ENCODE measurements at places on chromosomes 3 and 15.

DNA sequence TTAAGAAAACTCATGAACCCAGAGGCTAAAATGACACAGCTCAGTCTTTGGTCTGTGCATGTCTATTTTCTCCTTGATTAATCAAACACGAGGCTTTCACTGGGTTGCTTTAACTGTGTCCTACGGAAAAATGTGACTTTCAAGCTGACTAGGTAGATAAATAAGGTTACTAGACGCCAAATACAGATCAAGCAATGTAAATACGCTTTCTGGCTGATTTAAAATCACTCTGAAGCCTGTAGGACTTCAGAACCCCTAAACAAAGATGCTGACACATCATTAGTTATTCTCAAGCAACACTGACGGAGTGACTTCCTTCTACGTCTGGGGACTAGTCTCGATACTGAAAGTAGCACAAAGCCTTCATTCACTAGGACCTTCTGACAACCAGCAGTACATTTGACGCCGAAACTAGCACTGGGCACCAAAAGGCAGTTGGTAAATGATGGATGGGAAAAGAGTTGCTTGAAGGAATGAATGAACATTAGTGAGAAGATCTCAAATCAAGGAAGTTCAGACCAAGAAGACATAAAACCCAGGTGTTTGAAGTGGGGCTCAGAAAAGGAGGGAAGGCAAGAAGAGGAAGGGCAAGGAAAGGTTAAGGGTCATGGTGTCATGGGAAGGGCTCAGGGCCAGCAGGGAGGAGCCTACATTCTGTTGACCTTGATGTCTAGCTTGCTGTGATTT is 67.1 kb upstream of the CDV3 start:
- no peak for DNase-seq

- no peak for DNase-seq
These were observed 102.8 kb downstream of the KCNH8 start for GRCh38 chr3:19250959-19251610.

DNA sequence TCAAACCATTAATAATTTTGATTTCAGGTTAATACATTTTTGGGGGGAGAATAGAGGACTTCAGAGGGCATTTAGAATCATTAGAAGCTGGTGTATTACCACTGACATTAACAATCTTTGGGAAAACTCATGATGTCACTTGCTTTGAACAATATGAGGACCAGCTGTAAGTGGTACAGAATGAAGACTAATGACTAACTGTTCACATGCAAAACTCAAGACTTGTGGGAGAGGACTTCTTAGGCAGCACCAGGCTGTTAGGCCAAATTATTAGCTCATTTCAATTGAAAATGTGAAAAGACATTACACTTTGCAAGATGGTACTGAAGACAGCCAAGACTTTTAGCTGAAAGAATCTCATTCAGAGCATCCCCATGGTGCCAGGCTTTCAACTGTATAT is 426.2 kb upstream of the ADAMTS9 start:
- DNase-seq: no peak

DNA sequence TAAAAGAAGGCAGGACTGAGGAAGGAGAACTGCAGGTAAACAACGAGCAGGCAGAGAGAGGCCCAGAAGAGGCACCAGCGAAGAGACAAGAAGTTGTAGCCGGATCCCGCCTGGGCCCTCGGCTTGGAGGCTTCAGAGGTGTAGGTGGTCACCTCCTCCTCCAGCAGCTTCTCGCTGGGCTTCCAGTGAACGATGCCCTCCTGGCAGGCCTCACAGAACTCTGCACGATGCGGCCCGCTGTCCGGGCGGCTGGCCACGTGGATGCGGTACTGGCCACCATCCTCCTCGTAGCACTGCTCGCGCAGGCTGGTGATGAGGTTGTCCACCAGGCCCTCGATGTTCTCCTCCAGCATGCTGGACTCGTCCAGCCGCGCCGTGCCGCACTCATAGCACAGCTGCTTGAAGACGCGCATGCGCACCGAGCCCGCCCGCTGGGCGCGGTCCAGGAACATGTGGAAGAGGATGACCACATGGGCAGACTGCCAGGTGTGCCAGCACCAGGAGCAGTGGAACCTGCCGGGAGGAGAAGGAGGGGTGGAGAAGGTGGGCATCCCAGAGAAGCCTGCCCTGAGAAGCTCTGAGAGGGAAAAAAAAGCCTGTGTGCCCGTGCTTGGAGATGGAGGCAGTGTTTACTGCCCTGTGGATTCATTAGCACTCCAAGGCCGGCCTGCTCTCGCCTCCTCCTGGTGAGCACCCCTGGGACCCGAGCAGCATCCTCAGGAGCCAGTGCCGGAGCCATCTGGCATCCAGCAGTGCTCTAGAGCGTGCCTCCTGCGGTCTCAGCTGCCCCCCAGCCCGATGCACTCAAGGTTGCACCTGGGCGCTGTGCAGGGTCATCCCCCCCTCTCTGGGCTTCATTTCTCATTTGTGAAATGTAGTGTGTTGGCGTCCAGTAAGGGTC is 3.6 kb downstream of the RTP2 start:
- no peak for DNase-seq

- DNase-seq: no peak
These were observed 19.8 kb downstream of the SCAP start for GRCh38 chr3:47455806-47456452.

- DNase-seq: no peak
These were observed 17.8 kb downstream of the MAP2K1 start for GRCh38 chr15:66404532-66404931.

- DNase-seq: no peak
These were observed 2.8 kb upstream of the FILIP1L start for GRCh38 chr3:100117093-100117492.

DNA sequence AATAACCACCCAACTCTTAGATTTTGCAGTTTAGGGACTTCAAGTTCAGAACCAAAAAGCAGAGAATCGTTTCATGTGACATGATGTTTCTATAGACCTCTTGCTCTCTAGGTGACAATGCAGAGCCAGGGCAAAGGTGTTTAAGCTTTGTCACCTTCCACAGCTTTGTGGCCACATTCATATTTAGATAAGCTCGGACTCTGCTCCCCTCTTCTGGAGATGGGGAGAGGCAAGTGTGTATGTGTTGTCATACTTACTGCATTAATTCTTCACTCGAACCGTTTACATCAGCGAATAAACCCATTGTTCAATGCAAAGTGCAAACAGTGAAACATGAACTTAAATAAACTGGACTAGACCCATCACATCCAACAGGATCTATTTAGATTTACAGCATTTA is 33.2 kb downstream of the ST3GAL6 start:
- DNase-seq: no peak

GRCh38 chr3:150225986-150226385 is 182.1 kb upstream of the TSC22D2 start:
- DNase-seq: no peak

DNA sequence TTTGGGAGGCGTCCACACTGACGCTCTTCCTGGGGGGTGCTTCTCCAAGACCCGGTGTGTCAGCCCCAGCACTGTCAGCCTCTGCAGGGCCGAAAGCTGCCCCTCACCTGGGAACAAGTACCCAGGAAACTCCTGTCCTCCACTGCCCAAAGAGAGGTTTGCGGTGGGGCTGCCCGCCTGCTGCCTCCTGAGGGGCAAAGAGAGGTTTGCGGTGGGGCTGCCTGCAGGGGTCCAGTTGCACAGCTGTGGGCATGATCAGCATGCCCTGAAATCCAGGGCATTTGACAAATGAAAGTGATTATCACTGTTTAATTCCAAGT is 15.1 kb upstream of the SNRPA1 start:
- DNase-seq: no peak

DNA sequence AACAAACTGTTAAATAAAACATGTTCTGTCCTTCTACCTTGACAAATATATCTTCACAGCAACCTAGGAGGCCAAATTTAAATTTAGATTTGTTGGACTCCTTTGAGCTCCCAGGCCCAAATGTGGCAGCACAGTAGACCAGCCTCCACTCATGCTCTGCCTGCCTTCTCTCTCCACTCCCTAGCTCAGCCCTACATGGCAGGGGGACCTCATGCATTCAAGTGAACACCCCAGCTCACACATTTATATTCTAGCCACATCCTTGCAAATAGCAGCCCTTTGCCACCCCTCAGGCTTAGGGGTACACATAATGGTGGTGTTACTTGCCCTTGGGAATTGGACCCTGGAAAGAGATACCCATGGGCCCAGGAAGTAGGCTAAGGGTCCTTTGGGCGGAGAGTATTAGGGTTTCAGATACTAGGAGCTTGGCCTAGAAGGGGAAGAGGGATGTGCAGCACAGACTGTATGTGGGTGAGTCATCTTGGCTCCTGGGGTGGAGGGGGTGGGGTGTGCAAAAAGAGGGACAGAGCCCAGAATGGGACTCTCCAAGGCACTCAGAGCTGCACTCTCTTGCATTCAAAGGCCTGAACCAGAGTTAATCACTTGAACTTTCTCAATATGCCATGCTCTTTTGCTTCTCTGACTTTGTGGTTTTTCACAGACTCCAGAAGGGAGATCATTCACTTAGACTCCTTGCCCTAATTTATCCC is 268.4 kb upstream of the ROPN1 start:
- no peak for DNase-seq

DNA sequence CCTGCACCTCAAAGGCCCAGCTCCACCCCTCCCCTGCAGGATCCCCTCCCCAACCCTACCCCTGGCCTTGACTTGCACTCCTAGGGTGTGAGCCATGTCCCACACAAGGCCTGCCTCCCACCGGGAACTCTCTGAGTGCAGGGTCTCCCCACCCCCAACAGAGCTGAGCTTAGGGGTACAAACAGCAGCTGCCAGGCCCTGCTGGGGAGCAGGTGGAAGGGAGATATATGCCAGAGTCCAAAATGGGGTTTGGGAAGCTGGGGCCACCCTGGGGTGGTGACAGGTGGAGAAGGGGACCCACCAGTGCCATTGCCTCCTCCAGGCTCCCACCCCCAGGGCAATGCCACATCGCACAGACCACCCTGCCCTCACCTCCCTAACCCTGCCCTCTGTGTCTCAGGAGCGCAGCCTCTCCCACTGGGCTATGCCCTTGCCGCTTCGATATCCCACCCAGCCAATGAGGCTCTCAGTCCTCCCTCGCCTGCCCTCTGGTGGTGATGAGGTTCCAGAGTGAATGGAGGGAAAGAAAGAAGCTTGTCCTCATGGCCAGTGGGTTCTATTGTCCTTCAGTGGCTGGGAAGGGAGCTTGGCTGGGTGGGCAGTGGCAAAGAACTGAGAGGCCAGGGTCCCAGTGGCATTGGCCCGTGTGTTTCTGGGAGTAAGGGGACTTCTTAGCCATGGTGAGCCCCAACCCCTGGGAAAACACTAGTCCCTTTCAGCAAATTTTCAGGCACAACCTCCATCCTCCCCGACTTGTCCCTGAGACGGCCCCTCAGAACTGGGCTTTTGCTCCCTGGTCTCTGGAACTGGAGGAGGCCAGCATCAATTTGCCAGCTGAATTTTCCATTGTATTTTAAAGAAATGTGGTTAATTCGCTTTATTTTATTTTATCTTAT is 46.8 kb downstream of the CYP11A1 start:
- DNase-seq: no peak

- DNase-seq: no peak
These were observed 61.3 kb downstream of the BDH1 start for GRCh38 chr3:197494366-197495058.

- DNase-seq: no peak
These were observed 99.0 kb downstream of the ANO10 start for GRCh38 chr3:43522727-43523362.

- peak; percentile 80 for DNase-seq
These were observed 611 bp upstream of the LINGO1 start for GRCh38 chr15:77633134-77633912.

GRCh38 chr3:104810896-104811295 is 555.8 kb upstream of the ALCAM start:
- DNase-seq: no peak

- DNase-seq: no peak
These were observed 33.1 kb upstream of the CCDC50 start for GRCh38 chr3:191296041-191296541.

GRCh38 chr15:100191161-100191560 is 150.6 kb downstream of the ADAMTS17 start:
- DNase-seq: no peak

GRCh38 chr15:70323111-70323851 is 225.6 kb upstream of the TLE3 start:
- no peak for DNase-seq

DNA sequence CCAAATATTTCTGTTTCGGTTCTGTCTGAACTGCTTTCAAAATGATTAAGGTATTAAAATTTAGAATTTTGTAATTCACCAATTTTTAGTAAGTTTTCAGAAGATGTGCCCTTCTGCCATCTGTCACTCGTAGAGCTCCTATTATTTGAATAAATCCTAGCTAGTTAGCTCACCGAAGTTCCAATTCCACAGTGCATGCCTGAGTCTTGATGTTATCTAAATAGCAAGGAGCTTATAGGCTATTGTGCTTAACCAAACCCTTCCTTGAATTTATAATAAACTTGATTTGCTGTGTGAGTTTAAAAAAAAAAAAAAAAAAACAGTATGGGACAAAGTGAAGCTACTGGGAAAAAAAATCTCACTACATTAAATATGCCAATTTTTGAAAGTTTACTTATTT is 18.7 kb downstream of the ATP13A3 start:
- no peak for DNase-seq

- no peak for DNase-seq
These were observed 26.1 kb downstream of the CAPN3 start for GRCh38 chr15:42385206-42385979.

GRCh38 chr3:25906132-25906906 is 116.4 kb downstream of the OXSM start:
- DNase-seq: no peak

DNA sequence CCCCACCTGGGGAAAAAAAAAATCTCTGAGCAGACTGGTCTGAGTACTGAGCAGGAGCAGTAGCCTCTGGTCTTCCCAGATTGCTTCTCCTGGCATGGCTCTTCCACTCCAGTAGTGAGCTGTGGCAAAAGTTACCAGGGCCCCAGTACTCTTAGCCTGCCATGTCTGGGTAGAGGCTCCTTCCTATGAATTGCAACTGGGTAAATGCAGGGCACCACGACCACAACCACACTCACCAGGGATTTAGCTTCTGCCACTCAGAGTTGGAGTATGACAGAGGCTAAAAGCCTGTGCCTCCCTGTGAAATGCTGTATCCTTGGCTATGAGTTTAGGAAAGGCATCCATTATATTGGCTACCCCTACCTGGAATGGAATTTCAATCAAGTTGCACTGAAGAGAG is 67.9 kb upstream of the CCDC54 start:
- DNase-seq: no peak

DNA sequence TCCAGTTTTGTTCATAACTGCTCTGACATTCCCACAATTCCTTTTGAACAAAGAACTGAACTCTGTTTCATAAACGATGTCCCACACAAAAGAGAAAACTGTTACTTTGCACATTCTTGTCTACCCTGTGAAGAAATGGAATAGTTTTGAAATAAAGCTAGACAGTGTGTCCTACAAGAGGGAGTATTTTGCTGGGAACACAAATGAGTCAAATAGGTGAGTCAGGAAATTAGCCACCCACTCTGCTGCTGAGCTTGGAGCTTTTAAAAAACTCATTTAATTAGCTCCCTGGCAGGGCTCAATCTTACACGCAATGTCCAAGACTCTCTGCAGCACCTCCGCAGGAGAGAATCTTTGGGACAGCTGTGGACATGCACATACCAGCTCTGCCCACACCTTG is 193.4 kb downstream of the SLC9A9 start:
- DNase-seq: no peak

- DNase-seq: no peak
These were observed 177.7 kb upstream of the MCTP2 start for GRCh38 chr15:94053626-94054025.

GRCh38 chr3:117285737-117286136 is 576.2 kb downstream of the TUSC7 start:
- no peak for DNase-seq

All from nucleus accumbens (tissue), 56 donors.